ENCODE measurements at places on chromosomes 16 and 17.

- DNase-seq: no peak
These were observed 78.8 kb upstream of the CRHR1 start for GRCh38 chr17:45705123-45706009.

DNA sequence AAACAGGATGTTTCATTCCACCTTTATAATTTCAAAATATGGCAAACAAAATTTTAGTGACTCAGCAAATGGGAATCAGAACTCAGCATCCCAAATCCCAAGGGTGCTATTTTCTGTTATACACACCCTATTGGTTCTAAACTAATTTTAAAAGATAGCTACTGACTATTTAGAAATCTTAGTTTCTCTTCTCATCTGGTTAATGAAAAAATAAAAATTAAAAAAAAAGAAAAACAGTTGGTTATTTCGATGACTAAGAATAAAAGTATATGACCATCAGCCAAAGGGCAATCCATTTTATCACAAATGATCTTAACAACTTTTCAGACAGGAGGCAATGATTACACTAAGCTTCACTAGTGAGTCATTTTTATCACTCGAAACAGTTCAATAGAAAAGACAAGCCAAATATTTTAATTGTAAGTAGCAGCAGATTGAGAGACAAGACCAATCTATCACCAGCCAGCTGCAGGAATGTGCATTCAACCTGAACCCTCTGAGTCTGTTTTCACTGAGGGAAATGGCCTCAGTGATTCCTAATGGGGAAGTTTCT is 15.2 kb downstream of the PHLPP2 start:
- no peak for DNase-seq

DNA sequence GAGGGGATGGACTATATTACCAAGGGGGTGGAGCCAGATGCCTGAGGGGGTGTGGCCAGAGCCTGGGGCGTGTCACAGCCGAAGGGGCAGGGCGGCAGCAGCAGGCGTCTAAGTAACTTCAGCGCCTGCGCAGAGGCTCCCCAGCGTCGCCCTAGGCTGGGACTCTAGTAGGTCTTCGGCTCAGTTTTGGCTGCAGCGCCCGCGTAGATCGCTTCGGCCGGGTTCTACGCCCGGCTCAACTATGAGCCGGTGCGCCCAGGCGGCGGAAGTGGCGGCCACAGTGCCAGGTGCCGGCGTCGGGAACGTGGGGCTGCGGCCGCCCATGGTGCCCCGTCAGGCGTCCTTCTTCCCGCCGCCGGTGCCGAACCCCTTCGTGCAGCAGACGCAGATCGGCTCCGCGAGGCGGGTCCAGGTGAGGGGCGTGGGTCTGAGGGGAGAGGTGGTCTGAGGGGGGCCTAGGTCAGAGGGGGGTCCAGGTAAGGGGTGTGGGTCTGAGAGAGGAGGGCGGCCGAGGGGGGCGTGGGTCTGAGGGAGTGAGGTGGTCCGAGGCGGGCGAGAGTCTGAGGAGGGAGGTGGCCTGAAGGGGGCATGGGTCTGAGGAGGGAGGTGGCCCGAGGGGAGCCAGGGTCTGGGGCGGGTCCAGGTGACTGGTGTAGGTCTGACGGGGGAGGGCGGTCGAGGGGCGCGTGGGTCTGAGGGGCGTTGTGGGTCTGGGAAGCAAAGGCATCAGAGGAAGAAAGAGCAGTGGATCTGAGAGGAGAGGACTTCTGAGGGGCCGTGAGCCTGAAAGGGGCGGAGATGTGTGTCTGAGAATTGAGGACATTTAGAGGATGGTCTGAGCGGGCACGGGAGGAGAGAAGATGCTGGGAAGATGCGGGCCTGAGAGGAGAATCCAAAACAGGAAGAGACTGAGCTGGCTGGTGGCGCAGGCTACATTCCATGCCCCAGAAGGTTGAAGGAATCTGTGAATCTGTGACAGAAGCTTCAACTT is at the start of gene LPCAT2:
Gene LPCAT2 (plus strand): TSS at position 132 of the 991 bp plus-strand sequence. CDS start 110 bp downstream, at position 242.
- DNase-seq: no peak

- DNase-seq: no peak
These were observed 67.7 kb downstream of the NDEL1 start for GRCh38 chr17:8503368-8503767.

GRCh38 chr16:64440421-64440831 is 681.4 kb downstream of the CDH11 start:
- no peak for DNase-seq

Measured in stimulated activated CD4-positive, alpha-beta T cell treated with anti-CD3 and anti-CD28 coated beads, TNF-alpha, amount 100 ng/mL, for 24 hours (primary cell).